ENCODE measurements at places on chromosomes 11 and 22.

DNA sequence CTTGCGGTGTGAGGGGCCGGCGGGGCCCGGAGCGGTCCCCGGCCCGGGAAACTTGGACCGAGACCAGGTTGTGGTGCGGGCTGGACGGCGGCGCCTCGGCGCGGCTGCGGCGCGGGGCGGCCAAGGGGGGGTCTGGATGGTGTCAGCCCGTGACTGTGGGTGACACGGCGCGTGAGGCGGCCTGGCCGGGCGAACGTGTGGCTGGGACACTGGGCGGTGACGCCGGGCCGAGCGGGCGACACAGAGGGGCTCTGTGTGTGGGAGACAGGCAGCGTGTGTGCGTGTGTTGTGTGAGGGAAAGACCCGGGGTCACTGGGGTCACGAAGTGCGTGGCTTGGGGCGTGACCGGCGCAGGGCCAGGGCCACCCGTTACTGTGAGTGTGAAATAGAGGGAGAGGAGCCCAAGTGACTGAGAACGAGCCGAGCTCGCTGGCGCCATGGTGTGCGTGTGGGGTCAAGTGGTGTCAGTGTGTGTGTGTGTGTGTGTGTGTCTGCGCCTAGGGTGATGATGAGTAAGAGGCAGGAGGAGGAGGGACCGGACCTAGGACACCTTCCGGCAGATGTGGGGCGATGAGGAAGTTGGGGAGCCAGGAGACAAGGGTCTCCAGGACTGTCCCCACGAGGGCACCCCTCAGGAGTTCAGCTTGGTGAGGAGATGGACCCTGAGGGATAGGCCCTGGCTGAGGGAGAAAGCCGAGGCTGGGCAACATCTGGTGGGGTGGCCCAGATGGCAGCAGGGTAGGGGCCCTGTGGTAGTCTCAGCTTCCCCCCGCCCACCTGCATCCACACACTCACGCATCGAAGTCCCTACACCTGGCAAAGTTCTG, 817 bp downstream of the RELT start:
- DNase-seq = peak; percentile 39

DNA sequence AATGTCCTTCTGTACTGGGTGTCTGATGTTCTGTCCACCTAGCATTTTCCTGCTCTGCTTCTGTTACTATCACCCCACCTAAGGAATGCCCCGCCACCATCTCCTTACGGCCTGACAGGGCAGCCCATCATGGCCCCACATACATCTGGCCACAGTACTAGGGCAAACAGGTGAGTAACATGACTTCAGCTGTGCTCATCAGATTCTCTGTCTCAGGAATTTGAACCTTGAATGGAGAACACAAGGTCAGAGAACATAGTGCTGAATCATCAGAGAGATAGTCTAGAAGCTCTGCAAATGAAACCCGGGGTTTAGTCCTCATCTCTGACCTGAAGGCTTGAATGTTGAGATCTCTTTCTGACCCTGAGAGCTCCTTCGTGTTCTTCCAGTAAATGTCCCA, 32.4 kb downstream of the ZC3H12C start:
- DNase-seq = no peak

DNA sequence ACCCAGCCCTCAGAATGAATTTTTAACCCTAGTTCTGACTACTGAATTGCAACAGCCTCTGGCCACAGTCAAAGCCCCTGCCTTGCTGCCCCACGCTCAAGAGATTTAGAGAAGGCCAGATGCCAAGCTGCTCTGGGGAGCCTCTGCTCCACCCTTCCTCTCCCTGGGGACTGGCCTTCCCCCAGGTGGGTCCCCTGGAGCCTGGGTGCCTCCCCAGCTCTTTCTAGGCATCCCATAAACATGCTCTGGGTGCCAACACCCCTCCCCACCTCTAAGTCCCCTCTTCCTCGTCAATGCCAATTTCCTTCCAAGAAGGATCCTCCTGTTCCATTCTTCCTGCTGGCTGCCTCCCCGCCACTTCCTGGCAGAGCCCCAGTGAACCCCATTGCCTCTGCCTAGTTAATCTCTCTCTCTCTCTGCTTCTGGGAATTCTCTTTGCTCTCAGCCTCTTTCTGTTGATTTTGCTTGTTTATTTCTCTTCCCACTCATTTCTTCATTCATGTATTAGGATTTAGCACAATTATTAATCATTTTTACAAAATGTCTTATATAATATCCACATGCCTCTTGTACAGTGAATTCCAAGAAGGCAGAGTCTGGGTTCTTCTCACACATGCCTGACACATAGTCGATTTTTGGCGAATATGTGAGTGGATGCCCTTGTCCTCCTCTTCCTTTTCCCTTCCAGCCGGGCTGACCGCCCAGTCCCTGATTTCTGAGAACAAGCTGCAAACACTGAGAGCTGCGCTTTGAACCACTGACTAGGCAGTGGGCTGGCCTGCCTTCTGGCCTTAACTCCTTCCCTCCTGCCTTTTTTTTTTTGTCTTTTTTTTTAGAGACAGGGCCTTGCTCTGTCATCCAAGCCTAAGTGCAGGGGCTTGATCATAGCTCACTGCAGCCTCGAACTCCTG, 17.5 kb downstream of the UQCR10 start:
- no peak for DNase-seq

DNA sequence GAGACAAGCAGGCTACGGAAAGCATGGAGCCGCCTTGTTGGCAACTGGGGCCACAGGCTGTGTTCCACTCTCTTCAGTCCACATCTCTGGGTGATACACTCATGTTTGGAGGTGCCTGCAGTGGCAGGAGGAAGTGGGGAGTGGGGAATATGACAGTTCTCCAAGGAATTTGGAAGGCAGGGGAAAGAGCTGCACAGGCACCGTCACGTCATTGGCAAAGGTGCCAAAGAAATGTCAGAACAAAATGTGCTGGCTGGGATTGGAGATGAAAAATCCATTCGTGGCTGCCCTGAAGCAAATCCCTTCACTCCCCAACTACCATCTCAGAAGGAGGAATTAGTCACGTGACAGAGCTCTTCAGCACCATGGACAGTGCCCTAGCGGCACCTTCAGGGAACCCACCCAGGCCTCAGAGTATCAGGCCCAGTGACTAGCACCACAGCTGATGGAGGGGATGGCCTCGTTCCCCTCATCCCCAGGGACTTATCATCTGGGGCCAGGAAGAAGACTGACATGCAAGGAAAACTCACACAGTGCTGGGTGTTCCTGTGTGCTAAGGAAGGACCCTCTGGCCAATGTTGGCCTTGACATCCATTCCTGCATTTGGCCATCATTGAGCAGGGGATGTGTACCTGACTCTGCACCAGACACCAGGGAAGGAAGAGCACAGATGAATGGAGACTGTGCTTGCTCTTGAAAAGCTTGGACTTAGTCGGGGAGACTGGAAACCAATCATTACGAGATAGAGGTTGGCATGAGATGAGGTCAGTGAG, 48.5 kb upstream of the PRDM11 start:
- no peak for DNase-seq

GRCh38 chr22:25878933-25879332, 136.9 kb downstream of the MYO18B start:
- DNase-seq = no peak

DNA sequence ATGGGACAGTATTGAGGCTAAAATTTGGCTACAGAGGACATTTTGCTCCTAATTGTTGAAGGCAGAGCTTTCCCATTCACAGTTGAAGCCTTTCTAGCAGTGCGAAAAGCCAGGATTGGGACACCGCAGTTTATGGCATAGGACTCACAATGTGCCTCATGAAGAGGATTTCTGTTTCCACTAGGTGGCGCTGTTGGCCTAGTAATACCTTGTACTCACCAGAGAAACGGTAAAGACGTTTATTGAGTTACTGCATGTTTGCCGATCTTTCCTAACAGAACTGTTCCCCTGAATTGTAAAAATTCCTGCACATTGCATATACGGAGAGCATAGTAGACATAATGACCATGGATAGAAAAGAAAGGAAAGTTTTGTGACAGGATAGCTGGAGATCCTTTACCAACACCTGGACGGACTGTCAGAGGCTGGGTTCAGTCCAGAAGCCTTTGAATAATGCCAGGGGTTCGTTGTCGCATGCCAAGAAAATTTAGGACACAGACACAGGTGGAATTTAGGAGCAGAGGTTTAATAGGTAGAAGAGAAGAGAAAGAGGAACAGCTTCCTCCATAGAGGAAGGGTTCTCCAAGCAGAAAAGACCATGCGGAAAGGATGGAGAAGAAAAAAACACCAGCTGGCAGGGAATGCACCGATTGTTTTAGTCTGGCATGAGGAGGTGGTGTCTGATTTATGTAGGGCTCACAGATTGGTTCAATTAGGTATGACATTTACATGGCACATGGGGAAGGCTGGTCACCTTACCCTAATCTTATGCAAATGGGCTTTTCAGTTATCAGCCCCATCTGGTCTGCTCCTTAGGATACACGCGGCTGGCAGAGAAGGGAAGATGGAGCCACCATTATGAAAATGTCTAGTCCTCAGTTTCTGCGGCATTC, 10.8 kb upstream of the OR51D1 start:
- no peak for DNase-seq

DNA sequence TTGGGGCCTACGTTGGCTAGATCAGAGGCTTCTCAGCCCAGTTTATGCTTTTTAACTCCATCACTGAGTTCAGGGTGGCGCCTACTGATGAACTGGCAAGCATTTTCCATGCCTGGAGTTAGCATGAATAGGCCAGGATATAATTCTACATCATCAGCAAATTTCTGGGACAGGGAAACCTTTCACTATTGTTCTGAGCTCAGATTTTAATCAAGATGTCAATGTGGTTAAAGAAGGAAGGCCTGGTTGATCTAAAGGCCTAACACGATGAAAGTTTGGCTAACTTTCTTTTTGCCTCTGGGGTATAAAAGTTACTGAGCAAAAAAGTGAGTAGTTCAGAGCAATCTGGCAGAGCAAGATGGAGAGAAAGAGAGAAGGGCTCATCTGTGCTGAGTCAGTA, 21.7 kb upstream of the IFITM3 start:
- no peak for DNase-seq

- DNase-seq = no peak
Measured at GRCh38 chr11:62817129-62817528, 11.9 kb upstream of the NXF1 start.

- DNase-seq = no peak
Measured at GRCh38 chr11:68274306-68274705, 2.5 kb upstream of the C11orf24 start.

DNA sequence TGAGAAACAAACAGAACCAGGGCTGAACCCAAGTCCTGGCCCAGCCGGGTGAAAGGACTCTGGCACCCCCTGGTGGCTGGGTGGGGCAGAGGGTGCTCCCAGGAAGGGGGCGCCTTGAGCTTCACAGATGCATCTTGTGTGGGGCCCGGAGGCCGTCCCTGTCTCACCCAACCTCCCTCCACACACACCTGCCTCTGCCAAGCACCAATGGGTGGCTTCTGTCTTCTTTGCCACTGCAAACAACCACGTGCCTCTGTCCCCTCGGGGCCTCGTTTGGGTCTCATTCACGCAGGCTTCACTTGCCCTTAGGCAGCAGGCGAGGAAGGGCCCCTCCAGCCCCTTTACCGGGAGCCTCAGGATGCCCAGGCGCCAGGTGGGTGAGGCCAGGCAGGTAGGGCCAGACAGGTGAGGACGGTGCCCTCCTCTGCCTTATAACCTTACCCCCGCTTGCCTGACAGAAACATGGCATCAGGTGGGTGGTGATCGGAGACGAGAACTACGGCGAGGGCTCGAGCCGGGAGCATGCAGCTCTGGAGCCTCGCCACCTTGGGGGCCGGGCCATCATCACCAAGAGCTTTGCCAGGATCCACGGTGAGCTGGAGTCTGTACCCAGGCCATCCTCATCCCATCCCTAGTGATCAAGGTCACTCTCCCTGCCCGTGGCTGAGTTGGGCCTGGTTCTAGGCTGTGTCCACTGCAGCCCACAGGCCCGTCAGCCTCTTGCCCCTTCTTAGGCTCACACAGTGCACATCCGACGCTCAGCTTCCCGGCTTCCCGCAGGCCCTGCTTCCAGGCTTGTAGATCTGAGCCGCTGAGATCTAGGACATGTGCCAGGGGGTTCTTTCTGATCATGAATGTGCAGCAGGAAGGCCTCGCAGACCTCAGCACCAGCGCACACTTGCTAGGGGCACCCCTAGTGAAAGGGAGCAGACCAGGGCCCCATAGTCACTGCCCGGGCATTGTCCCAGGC, 17.2 kb downstream of the POLR3H start:
- DNase-seq = peak; percentile 58

DNA sequence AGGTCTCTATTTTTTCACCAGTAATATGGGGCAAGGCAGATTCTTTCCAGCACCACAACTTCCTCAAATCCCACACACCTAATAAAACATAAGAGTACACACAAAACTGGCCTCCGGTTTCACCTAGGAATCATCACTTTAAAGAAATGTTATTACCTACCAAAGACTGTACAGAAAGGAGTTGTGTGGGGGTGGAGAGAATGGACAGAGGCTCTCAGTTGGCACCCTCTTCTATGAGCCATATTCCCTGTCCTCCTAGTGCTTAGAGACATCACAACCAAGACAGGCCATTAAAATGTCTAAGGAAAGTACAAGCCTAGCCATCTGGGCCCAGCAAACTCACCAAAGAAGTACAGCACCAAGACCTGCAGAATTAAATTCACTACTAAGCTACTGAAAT, 56.1 kb downstream of the RBFOX2 start:
- no peak for DNase-seq

DNA sequence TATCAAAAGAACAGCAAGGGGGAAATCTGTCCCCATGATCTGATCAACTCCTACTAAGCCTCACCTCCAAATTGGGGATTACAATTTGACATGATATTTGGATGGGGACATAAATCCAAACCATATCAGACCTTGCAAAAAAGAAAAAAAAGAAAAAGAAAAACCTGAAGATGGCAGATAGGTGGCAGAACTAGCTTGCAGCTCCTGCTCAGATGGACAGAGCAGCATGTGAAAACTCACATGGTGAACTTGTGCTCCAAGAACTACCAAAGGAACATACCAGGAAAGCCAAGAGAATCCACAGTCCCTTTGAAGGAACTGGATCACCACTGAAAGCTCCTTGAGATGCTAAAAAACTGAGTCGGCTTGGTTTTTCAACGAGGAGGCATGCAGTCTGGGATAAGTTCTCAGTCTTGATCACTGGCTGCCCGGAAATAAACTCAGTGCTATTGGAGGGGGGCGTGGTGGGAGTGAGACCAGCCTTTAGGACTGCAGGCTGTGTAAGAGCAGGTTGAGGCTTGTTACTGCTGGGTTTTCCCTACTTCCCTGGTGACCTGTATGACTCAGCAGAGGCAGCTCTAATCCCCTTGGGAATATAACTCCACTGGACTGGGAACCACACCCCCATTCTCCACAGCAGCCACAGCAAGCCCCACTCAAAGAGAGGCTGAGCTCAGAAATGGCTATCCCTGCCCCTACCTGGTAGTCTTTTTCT, 358.3 kb upstream of the ARHGAP42 start:
- no peak for DNase-seq

GRCh38 chr11:11374358-11375148, 21.5 kb upstream of the CSNK2A3 start:
- DNase-seq = no peak

- no peak for DNase-seq
Measured at GRCh38 chr11:620935-621814, 3.6 kb downstream of the CDHR5 start.

DNA sequence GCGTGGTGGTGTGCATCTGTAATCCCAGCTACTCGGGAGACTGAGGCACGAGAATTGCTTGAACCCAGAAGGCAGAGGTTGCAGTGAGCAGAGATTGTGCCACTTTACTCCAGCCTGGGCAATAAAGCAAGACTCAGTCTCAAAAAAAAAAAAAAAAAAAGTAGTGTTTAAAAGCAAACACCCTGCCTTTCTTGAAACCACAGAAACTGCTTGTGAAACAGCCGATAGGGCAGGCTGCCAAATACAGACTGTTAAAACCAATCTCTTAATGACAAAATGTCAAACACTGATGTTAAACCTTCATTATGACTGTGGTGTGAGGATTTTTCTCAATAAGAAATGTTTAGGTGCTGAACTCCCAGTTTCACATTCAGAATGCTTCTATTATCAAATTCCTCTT, 27.3 kb downstream of the MARK2 start:
- peak; percentile 55 for DNase-seq

Measured in activated T-helper 9 cell treated with anti-CD3 and anti-CD28 coated beads, Interleukin-2, amount 50 U/mL, for 16 hours (primary cell).